ENCODE measurements at places on chromosomes 11 and 22.

DNA sequence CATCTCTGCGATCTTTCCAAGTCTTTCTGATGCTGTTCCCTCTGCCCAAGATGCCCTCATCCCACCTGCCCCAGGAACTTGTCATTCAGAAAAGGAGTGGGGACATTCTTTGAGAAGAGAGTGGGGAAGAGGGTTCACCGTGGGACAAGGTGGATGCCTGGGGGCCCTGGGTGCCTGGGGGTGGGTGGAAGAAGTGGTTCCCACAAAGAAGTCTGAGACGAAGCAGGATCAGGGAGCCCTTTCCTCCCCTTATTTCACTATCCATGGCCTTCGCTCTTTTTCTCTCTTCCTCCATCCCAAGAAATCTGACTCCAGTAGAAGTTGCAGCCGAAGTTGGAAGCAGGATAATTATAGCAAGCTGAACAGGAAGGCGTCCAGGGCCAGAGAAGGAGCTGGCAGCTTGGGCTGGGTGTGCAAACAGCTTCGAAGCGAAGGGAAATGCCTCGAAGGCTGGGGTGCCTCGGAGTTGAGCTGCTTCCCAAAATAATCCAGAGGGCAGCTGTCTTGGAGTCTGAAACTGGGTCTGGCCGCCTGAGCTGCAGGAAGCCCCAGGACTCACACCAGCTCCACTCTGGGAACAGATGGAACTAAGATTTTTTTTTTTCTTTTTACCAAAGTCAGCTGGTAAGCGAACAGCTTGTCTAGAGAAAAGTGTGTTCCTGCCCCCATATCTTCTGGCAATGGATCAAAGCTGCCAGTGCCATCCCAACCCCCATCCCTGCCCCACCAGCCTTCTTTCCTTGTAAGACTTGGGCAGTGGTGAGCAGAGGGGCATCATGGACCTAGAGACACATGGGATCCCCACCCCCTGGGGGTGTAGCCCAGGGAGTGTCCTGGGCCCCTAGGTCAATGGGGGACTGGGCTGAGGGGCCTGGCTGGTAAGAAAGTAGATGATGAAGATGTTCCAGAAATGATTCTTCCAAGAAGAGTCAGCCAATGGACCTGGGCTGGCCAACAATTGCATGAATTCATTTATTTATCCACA lies 31.5 kb downstream of the PARVG start:
- no peak for DNase-seq

DNA sequence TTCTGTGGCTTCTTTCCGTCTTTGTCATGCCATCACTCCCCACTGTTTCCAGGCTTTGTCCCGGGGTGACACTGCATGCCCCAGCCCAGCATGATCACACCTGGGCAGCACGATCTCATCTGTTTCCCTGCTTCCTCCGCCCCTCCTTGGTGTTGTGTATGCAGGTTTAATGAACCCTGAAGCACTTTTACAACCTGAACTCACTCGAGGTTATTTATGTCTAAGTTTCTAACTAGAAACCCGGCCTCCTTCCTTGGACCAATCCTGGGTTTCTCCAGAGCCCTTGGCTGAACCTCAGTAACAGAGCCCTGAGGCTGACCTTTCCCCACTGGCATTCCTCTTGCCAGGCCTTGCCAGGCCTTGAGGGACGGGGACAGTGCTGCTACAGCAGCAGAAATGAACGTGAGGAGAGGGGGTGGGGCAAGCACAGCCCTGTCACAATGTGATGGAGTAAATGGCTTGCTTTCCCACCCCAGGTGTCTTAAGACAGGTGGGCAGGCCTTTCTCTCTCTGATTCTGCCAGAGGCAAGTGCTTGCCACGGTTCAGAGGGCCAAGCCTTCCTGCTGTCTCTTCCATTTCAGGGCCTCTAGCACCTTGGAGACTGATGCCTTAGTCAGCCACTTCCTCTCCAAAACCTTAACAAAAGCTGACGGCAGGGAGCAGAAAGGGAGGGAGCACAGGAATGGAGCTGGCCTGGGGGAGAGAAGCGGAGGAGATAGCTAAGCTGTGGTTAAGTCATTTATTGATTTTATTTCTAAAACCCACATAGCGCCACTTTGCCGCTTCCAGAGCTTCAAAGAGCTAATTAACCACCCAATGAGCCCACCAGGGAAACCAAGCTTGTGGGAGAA lies 3.1 kb upstream of the PYGM start:
- DNase-seq: no peak

- no peak for DNase-seq
Observed at GRCh38 chr22:47230741-47231140, 468.3 kb downstream of the TBC1D22A start.

GRCh38 chr22:47215851-47216250 lies 453.4 kb downstream of the TBC1D22A start:
- no peak for DNase-seq

- no peak for DNase-seq
Observed at GRCh38 chr11:118872403-118872821, 11.3 kb upstream of the CXCR5 start.

- DNase-seq: no peak
Observed at GRCh38 chr11:73396985-73397384, 20.8 kb downstream of the RELT start.

- DNase-seq: no peak
Observed at GRCh38 chr22:43467216-43467940, 55.6 kb downstream of the MPPED1 start.

DNA sequence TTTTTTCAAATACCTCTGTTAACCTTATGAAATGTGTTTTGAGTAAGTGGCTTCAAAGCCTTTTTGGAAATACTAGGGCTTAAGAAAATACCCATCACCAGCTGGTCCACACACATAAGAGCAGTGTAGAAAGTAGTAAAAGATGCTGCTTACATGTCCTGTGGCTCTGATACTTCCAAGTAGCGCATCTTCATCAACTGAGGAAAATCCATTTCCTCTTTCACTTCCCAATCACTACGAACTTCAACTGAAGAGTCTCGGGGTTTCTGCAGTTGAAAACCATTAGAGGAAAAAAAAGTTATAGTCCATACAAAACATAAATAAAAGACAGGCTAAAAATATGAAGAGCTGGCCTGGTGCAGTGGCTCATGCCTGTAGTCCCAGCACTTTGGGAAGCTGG lies 8.5 kb downstream of the EIF3D start:
- no peak for DNase-seq

DNA sequence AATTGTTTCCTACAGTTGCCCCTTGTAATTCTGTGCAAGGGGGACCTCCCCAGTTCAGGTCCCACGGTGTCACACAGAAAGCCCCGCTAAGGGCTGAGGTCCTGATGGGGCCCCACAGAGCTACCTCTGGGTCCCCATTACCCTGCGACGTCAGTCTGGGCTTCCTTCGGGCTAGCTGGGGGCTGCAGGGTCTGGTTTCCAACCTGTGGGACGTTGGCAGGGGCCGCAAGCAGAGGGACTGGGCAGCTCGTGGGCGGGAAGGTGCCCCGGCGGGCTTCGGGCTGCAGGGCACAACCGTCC lies 698 bp downstream of the SLC37A4 start:
- DNase-seq: no peak

GRCh38 chr11:100681064-100681502 lies 6.0 kb upstream of the ARHGAP42 start:
- DNase-seq: peak; percentile 3

DNA sequence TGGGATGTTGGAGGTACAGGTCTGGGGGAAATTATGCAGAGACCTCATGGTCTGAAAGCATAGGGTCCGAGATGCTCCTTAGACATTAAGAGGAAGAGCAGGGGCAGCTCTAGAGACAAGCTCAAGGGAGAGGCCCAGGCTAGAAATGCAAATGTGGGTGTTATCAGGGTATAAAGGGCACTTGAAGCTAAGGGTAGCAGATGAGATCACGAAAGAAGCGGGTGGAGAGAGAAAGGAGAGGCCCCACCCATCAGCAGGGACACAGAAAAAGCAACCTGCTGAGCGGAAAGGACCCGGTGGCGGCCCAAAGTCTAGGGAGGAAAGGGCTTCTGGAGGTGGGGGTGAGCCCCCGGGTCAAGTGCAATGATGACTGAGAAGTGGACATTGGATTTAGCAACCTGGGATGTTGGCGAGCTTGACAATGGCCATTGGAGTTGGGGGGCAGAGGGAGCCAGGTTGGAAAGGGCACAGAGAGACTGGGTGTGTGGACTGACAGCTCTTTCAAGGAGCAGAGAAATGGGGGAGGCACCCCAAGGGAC lies 8.9 kb downstream of the TMPRSS6 start:
- peak; percentile 43 for DNase-seq

- no peak for DNase-seq
Observed at GRCh38 chr22:19880786-19881569, 26.3 kb upstream of the GNB1L start.

DNA sequence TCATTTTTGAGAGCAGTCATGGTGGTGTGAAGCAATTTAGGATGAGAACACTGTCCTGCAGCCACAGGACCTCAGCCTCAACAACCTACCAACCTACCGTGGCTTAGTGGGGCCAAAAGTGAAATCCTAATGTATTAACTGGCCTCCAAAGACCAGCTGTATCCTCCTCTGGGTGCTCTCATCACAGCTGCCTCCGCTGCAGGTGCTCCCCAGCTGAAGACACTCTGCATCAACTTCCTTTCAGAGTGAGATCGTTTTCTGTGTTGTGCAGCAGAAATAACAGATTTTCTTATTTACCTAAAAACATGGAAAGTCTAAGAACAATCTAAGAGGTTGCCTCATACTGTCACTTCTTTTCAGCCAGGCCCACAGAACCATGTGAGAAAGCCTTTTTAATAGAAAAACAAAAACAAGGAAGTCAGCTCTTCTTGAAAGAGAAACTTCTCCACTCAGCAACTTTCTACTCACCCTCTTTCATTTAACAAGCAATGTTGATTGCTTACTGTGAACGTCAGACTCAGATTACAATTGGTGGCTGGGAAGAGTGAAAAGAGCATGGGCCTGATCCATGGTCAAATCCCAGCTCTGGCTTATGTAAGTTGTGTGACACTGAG lies 136.1 kb downstream of the TENM4 start:
- no peak for DNase-seq

DNA sequence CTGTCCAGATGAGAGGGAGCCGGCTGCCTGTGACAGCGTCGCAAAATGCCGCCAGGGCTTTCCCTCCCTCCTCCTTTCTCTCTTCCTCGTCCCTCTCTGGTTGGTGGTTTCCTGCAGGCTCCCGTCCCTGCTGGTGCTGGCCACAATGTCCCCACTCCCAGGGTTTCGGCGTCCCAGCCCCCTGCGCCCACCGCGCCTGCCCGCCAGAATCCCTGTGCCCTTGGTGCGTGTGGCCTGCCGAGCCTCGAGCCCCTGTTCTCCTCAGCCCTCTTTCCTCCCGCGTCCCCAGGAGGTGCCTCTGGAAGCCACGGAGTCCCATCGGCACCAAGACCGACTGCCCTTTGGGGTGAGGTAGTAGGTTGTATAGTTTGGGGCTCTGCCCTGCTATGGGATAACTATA lies 37.9 kb upstream of the PPARA start:
- DNase-seq: no peak

DNA sequence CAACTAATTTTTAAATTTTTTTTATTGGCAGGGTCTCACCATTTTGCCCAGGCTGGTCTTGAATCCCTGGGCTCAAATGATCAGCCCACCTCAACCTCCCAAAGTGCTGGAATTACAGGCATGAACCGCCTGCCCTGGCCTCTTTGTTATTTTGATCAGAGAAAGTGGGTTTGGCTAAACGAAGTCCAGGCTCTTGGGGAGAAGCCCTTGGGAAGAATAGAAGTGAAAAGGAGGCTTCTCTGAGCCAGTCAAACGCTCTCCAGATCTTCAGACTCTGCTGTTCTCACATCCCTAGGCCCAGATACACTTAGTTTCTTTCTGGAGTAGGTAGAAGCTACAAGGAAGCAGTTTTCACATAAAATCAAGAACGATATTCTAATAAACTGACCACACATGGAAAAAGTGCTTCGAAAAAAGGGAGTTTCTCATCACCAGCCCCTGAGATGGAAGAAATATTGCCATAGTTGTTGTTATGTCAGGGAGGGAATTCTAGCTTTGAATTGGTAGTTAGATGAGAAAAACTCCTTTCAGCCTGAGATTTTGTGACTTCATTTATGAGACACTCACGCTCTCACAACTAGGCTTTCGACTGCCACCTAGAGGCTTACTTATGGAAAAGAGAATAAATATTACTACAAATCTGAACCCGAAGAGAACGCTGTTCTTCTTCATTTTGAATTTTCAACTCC lies 41.7 kb upstream of the AQP11 start:
- DNase-seq: peak; percentile 64

DNA sequence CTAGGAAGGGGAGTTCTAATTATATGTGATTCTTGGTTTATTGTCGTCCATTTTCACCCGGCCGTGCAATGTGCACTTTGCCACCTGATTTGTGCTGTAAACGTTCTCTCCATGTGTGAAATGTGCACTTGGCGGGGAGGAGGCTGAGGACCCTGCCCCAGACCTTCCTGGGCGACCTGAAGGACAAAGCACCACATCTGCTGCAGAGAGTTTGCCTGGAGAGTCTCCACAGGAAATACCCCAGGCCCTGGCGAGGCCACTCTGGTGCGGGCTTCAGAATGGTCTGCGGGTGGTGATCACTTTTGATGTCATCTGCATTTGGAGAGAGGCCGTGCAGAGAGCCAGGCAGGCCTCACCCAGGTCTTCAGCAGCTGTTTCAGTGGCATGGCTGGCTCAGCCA lies 224.7 kb downstream of the BRD1 start:
- DNase-seq: no peak

DNA sequence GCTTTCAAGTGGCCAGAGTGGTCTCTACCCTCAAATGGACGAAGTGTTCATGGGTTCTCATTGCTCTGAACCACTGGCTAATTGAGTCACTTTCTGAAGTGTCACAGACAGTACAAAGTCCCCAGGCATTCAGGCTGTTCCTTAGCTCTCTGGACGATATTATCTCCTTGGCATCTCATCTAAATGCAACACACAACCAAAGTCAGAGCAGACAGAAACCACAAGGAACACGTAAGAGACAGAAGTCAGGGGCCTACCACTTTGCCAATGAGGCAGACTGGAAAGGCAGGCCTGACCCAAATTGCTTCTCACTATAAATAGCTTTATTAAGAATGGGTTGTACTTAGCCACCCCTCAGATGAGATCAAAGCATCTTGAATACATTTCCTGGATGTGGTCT lies 29.0 kb upstream of the LDLRAD3 start:
- peak; percentile 62 for DNase-seq

All from erythroblast (primary cell).